Activated gamma-delta T cell treated with anti-CD3 and anti-CD28 coated beads, Interleukin-2, amount 50 U/mL, for 16 hours (primary cell): ENCODE measurements at places on chromosomes 5 and 9.

- DNase-seq = no peak
Observed at GRCh38 chr5:146716636-146717035, 161.9 kb downstream of the PPP2R2B start.

- DNase-seq = no peak
Observed at GRCh38 chr5:14388741-14389140, 192.9 kb upstream of the OTULINL start.

GRCh38 chr5:32138839-32139493 lies 35.2 kb downstream of the GOLPH3 start:
- DNase-seq = peak; percentile 27

- DNase-seq = no peak
Observed at GRCh38 chr9:83231039-83231438, 168.1 kb upstream of the RASEF start.

DNA sequence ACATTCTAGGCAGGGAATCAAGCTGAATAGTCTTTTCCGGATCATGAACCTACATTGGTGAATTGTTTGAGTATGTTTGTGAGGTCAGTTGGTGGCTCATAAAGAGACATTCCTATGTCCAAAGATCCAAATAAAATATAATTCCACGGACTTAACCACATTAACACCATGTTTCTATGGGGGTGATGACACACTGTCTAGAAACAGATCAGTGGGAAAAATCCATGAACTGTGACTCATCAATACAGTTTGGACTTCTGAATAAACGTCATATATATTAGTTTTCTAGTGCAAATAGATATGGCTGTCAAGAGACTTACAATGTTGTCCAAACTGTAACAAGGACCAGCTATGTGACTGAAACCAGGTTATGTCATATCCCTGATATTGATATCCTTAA lies 509.9 kb upstream of the TYRP1 start:
- no peak for DNase-seq

GRCh38 chr9:81599837-81600236 lies 89.5 kb downstream of the TLE1 start:
- DNase-seq = no peak

GRCh38 chr9:69323861-69324260 lies 1.2 kb upstream of the ENTREP1 start:
- no peak for DNase-seq

- DNase-seq = peak; percentile 13
Observed at GRCh38 chr5:154446195-154447088, 645 bp downstream of the SAP30L start.

GRCh38 chr5:169629847-169630548 lies 7.1 kb upstream of the DOCK2 start:
- DNase-seq = no peak
